ENCODE measurements at places on chromosomes 1 and 21. TPM values are rescaled to one million over a fixed set of nuclear protein-coding genes. Genes with fewer than 3 reads are reported as not detected.
A peak's percentile ranks its signal among the peaks of the same experiment; 100 is the strongest.

DNA sequence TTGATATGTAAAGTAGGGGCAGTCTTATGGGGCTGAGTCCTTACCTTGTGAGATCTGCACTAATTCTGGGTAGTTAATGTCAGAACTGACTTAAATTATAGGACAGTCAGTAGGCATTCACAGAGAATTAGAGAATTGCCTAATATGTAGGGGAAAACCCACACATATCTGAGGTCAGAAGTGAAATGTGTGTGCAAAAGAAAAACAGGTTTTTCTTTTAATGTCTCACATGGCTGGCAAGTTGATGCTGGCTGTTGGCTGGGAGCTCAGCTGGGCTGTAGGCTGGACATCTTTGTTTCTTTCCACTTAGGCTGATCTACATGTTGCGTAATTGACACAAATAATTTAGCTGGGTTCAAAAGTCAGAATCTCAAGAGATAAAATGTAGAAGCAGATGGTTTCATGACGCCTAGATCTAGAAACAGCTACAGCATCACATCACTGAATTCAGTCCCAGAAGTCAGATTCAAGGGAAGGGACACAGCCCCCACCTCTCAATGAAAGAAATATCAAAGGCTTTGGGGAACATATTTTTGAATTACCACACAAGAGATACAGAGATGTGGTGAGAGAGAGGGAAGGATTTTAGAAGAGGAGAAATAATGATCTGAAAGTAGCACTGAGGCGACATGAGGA is 98.9 kb downstream of the TNFSF18 start:
- H3K36me3 ChIP-seq = peaks cover 3% of the 10 kb centered on the region
- DNase-seq = no peak
- H3K27me3 ChIP-seq = no peaks in the 10 kb centered on the region
- peaks cover 18% of the 10 kb centered on the region for H3K4me1 ChIP-seq
- no peak overlapping the region for H3K4me3 ChIP-seq

TAF13 gene
- total RNA-seq = 19.0 TPM

DNA sequence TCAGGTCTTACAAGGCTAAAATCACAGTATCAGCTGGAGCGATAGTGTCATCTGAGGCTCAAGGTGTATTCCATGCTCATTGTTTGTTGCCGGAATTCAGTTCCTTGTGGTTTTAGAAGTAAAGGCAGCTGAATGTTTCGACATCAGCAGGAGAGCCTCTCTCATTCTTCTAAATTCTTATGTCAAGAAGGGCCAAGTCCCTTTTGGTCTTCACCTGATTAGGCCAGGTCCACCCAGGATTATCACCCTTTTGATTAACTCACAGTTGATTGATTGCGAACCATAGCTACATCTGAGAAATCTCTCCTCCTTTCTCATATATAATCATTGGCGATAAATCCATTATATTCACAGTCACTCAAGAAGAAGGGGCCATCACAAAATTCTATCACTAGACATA is 806.7 kb upstream of the PRMT6 start:
- H3K27me3 ChIP-seq = no peaks in the 10 kb centered on the region
- no peak for DNase-seq
- no peaks in the 10 kb centered on the region for H3K36me3 ChIP-seq
- no peak overlapping the region for H3K27ac ChIP-seq
- H3K4me1 ChIP-seq = no peaks in the 10 kb centered on the region

DNA sequence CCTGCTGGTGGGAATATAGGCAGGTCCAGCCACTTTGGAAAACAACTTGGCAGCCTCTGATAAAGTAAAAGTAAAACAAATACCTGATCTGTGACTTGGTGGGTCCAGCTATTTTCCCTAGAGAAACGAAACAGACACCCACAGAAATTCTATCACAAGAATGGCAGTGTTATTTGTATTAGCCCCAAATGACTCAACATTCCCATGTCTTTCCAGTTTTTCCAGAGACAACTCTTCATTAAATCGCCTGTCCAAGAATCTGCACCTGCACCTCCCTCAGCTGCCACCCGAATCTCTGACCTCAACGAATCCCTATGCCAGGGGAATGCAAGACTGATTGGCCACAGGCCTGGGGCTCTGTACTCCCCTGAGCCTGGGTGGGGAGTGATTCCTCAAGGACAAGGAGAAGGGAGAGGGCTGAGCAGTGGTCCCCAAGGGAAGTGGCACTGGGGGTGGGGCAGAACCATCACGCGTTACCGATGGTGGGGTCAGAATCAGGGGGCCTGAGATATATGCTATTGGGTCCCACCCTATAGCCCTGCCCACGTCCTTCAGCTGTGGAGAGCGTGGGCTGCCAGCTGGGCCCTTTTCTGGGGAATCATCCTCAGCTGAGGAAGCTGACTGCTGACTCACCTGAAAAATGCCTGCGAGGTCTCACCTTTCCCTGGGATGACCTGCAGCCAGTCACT is 553.0 kb downstream of the PTPRU start:
- no peaks in the 10 kb centered on the region for H3K36me3 ChIP-seq
- no peak overlapping the region for H3K27ac ChIP-seq
- H3K4me3 ChIP-seq = no peak overlapping the region
- peaks cover 1% of the 10 kb centered on the region for H3K4me1 ChIP-seq
- DNase-seq = no peak
- H3K27me3 ChIP-seq = peaks cover 2% of the 10 kb centered on the region

- no peak overlapping the region for H3K4me3 ChIP-seq
- H3K27me3 ChIP-seq = no peaks in the 10 kb centered on the region
- H3K4me1 ChIP-seq = peaks cover 38% of the 10 kb centered on the region
- no peak for DNase-seq
- H3K36me3 ChIP-seq = peaks cover 5% of the 10 kb centered on the region
- peak overlapping the region; percentile 7 for H3K27ac ChIP-seq
Measured at GRCh38 chr1:23625929-23626535, 65.6 kb upstream of the RPL11 start.

GRCh38 chr1:20445956-20446355 is 40.1 kb downstream of the CAMK2N1 start:
- H3K27ac ChIP-seq = no peak overlapping the region
- H3K4me1 ChIP-seq = peaks cover 3% of the 10 kb centered on the region
- H3K36me3 ChIP-seq = no peaks in the 10 kb centered on the region
- peaks cover 25% of the 10 kb centered on the region for H3K27me3 ChIP-seq

NBL1 gene
- total RNA-seq = 36.0 TPM

- H3K4me1 ChIP-seq = peaks cover 61% of the 10 kb centered on the region
- no peak for DNase-seq
- H3K27me3 ChIP-seq = no peaks in the 10 kb centered on the region
- H3K27ac ChIP-seq = peak overlapping the region; percentile 88
- peaks cover 32% of the 10 kb centered on the region for H3K36me3 ChIP-seq
- H3K4me3 ChIP-seq = peak overlapping the region; percentile 72
Measured at GRCh38 chr1:198655459-198656121, 16.8 kb downstream of the PTPRC start.

GRCh38 chr1:201375169-201375568 is 2.3 kb downstream of the TNNT2 start:
- H3K4me3 ChIP-seq = no peak overlapping the region
- H3K36me3 ChIP-seq = no peaks in the 10 kb centered on the region
- no peak overlapping the region for H3K27ac ChIP-seq
- no peak for DNase-seq
- no peaks in the 10 kb centered on the region for H3K4me1 ChIP-seq

- peak overlapping the region; percentile 76 for H3K4me3 ChIP-seq
- H3K27ac ChIP-seq = peak overlapping the region; percentile 91
- H3K36me3 ChIP-seq = no peaks in the 10 kb centered on the region
- H3K4me1 ChIP-seq = peaks cover 9% of the 10 kb centered on the region
- DNase-seq = peak; percentile 82
Measured at GRCh38 chr1:159077120-159077961, 775 bp upstream of the AIM2 start.

CORT gene
- total RNA-seq = 0.39 TPM

C1orf87 gene
- total RNA-seq = not detected

GRCh38 chr1:198106011-198106410 is 50.8 kb upstream of the NEK7 start:
- H3K4me1 ChIP-seq = peaks cover 26% of the 10 kb centered on the region
- DNase-seq = no peak
- no peak overlapping the region for H3K27ac ChIP-seq
- no peaks in the 10 kb centered on the region for H3K27me3 ChIP-seq

- H3K27me3 ChIP-seq = peaks cover 2% of the 10 kb centered on the region
- peaks cover 15% of the 10 kb centered on the region for H3K4me1 ChIP-seq
- no peak overlapping the region for H3K4me3 ChIP-seq
Measured at GRCh38 chr1:116871779-116872146, 38.0 kb upstream of the PTGFRN start.

DNA sequence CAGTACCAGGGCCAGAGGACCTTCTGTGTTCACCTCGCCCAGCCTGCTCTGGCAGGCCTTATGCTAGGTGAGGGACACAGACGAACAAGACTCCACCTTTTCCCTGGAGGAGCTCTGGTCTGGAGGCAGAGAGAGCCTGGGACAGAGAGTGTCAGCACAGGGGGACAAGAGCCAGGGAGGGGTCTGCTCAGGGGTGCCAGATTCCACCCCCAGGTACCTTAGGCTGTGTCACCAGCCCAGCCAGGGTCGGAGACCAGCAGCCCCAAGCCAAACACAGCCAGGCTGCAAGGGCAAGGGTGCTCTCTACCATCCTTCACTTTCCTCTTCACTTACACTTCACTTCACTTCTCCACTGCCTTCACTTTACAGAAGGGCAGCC is 4.3 kb upstream of the LRP8 start:
- no peak overlapping the region for H3K4me3 ChIP-seq
- peaks cover 16% of the 10 kb centered on the region for H3K36me3 ChIP-seq
- H3K27ac ChIP-seq = no peak overlapping the region
- no peak for DNase-seq
- peaks cover 29% of the 10 kb centered on the region for H3K4me1 ChIP-seq

DNA sequence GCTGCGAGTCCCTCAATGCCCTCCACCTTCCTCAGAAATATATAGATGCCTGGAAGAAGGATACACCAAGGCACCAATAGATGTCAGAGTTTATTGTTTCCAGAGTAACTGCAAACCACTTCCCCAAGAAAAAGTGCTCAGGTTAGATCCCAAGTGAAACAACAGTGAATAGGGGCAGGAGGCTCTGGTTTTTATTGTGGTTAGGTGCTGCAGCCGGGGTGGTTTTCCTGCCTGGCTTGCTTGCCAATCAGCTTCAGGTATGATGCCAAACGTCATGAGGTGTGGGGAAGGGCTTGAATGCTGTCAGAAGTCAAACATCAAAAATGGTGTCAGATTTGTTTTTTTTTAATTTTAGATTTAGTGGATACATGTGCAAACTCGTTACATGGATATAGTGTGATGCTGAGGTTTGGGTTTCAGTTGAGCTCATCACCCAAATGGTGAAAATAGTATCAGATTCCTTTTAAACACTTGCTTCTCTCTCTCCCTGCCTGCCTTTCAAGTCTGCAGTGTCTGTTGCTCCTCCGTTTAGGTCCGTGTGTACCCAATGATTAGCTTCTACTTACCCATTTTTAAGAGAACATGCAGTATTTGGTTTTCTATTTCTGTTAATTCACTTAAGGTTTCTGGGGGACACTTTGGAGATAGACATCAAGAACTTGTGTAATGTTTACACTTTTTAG is 1317.0 kb downstream of the MRPL39 start:
- peak overlapping the region; percentile 91 for H3K27ac ChIP-seq
- peak overlapping the region; percentile 83 for H3K4me3 ChIP-seq
- H3K27me3 ChIP-seq = no peaks in the 10 kb centered on the region
- DNase-seq = peak; percentile 60

DNA sequence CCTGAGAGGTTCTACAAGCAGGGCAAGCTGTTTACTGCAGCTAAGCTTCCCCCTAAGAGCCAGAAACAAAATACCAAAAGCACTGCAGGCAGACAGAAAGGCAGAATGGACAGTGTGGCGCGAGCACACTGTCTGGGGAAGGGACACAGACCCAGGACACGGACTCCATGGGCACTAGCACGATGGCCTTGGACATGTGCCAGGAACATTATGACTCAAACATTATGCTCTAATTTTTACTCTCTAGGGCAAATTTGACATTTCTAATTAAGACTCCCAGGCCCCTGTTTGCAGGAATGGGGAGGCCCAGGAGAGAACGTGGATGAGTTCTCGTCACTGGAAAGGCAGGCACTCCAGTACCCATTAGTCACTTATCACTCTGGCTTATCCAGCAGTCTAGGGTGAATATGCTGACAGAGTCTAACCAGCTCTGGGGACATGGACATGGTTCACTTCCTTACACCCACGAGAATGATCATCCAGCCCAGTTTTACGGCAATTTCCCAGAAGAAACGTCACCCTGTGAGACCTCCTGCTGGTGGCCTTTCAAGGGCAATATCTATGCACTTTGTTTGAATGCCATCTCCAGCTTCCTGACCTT is 45.1 kb downstream of the CAPN8 start:
- H3K27ac ChIP-seq = no peak overlapping the region
- H3K4me1 ChIP-seq = no peaks in the 10 kb centered on the region
- no peaks in the 10 kb centered on the region for H3K36me3 ChIP-seq
- DNase-seq = no peak

ERICH3 gene
- not detected for total RNA-seq

DNA sequence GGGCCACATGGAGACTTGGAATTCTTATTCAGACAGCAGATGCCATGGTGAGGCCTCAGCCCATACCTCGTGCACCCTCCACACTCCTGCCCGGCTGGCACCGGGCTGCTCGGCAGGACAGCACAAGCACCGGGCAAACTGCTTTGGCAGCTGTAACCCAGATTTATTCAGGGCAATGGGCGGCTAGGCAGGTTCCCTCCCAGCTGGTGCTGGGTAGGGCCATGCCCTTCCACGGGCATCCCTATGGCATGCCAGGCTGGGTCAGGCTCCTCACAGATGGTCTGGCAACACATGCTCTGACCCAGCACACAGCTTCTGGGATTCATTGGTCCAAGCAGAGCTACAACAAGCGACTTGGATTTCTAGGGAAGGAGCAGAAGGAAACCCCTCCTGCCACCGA is 53.4 kb downstream of the ATP1A1 start:
- H3K27ac ChIP-seq = no peak overlapping the region
- no peak for DNase-seq
- H3K36me3 ChIP-seq = no peaks in the 10 kb centered on the region

CNIH3 gene
- 2.2 TPM for total RNA-seq

DNA sequence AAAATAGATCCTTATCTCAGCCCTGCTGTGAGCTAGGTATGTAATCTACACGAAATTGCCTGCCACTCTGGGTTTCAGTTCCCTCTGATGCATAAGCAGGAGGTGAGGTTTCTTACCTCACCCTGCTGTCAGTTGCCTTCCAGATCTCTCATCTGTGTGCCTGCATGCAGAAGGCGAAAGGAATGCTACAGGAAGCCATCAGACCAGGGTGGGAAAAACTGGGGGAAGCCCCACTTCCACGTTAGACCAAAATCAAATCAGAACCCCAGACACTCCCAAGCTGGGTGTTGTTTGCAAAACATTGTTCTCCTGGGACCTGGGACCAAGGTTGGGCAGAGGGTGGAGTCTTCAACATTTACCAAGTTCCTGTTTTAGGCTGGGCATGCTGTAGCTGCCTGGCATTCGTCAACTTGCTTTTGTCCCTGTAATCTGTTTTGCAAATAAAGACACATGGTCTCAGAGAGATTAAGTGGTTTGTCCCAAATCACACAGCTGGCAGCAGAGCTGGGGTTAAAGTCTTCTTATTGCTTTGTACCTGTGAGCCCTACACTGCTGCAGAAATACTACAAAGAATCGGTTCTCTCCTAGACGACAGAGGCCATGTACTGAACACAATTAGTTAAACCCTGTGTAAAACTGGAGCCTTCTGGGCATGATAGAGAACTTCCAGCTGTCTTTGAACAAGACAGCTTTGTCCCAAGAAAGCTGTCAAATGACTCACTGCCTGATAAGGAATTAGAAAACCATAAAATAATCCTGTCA is 389.7 kb upstream of the RUNX1 start:
- peak overlapping the region; percentile 58 for H3K4me3 ChIP-seq
- H3K27me3 ChIP-seq = peaks cover 19% of the 10 kb centered on the region
- DNase-seq = no peak
